Astrocyte (in vitro differentiated cells and primary cell): ENCODE measurements at places on chromosomes 16 and 17. TPM values are rescaled to one million over a fixed set of nuclear protein-coding genes. Genes with fewer than 3 reads are reported as not detected.

ARHGDIG gene
- total RNA-seq: 3.3 and 5.0 TPM in 2 replicates

PLEKHM1 gene
- 32.5 and 41.9 TPM in 2 replicates for total RNA-seq

CES5A gene
- not detected in 2 replicates for total RNA-seq

KRTAP9-8 gene
- total RNA-seq: not detected in 2 replicates

MGAT5B gene
- 5.1 and 6.3 TPM in 2 replicates for total RNA-seq

DNA sequence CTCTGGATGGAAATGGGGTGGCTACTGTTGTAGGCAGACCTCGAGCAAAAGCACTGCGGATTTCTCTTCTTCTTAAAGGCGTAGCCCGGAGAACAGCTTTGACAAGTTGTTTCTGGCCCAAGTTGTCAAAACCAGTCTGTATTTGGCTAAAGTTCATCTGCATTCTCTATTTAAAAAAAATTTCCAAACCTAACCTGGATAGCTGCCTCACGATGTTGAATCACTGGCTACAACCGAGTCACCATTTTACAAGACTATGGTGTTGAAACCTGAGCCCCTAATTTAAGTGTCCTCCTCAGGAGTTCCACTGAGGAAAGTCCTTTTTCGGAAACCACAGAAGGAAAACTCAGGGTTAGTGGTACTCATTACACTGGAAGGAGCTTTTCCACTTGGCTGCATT, 1.5 kb downstream of the SLC16A6 start:
- no peak overlapping the region for H3K27ac ChIP-seq
- DNase-seq: no peak
- H3K4me1 ChIP-seq: peaks cover 6% of the 10 kb centered on the region

DNA sequence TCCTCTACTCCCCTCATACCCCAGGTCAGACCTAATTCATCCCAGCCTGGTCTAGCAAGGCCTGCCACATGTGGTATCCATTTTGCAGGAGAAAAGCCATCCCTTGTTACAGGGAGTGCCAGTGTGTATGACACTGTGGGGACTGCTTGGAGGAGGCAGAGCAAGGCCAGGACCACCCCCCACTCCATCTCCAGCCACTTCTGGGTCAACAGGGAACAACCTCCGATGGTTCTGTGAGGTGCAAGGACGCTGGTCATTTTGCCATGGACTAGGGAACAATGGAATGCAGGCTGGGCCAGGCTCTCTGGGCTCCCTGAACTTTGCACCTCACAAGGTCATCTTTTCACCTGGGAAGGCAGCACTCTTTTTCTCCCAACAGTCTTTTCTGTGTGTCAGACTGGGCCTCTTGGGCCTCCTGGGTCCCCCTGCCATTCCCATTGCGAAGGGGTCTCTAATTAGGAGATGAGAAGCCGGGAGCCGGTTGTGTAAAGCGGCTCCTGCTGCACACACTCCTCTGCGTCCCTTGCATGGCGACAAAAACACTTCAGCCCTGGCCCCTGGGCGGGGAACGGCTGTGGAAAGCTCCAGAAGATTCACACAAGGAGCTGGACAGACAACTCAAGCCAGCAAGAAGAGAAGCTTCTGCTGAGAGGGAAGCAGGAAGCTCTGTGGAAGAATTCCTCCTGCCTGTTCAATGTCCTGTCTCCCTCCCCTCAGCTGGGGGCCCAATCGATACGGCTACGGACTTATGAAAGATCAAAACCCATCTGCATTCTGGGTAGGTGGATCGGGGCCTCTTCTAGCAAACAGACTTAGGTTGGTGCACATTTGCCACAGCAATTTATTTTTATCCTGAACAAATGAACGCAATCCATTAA, 38.5 kb upstream of the MTSS2 start:
- H3K4me1 ChIP-seq: no peaks in the 10 kb centered on the region
- no peak for DNase-seq
- H3K4me3 ChIP-seq: no peak overlapping the region
- no peaks in the 10 kb centered on the region for H3K36me3 ChIP-seq
- H3K27me3 ChIP-seq: no peaks in the 10 kb centered on the region

GRCh38 chr16:22932032-22932771, 118.2 kb downstream of the HS3ST2 start:
- no peaks in the 10 kb centered on the region for H3K4me1 ChIP-seq
- no peak for DNase-seq
- H3K27me3 ChIP-seq: no peaks in the 10 kb centered on the region
- no peak overlapping the region for H3K27ac ChIP-seq
- no peaks in the 10 kb centered on the region for H3K36me3 ChIP-seq
- H3K4me3 ChIP-seq: no peak overlapping the region

GRCh38 chr16:2063861-2064260, 16.1 kb downstream of the TSC2 start:
- H3K36me3 ChIP-seq: peaks cover 13% of the 10 kb centered on the region
- no peak overlapping the region for H3K27ac ChIP-seq
- H3K4me1 ChIP-seq: no peaks in the 10 kb centered on the region
- no peaks in the 10 kb centered on the region for H3K27me3 ChIP-seq
- no peak for DNase-seq
- H3K4me3 ChIP-seq: no peak overlapping the region

- no peaks in the 10 kb centered on the region for H3K36me3 ChIP-seq
- DNase-seq: no peak
- H3K27me3 ChIP-seq: no peaks in the 10 kb centered on the region
- H3K27ac ChIP-seq: peak overlapping the region; percentile 15
- no peak overlapping the region for H3K4me3 ChIP-seq
Measured at GRCh38 chr16:81633680-81634379, 145.3 kb upstream of the PLCG2 start.

GRCh38 chr17:80953471-80954315, 37.9 kb upstream of the CHMP6 start:
- no peaks in the 10 kb centered on the region for H3K36me3 ChIP-seq
- no peaks in the 10 kb centered on the region for H3K27me3 ChIP-seq
- no peak overlapping the region for H3K27ac ChIP-seq
- H3K4me1 ChIP-seq: no peaks in the 10 kb centered on the region
- no peak overlapping the region for H3K4me3 ChIP-seq

DNA sequence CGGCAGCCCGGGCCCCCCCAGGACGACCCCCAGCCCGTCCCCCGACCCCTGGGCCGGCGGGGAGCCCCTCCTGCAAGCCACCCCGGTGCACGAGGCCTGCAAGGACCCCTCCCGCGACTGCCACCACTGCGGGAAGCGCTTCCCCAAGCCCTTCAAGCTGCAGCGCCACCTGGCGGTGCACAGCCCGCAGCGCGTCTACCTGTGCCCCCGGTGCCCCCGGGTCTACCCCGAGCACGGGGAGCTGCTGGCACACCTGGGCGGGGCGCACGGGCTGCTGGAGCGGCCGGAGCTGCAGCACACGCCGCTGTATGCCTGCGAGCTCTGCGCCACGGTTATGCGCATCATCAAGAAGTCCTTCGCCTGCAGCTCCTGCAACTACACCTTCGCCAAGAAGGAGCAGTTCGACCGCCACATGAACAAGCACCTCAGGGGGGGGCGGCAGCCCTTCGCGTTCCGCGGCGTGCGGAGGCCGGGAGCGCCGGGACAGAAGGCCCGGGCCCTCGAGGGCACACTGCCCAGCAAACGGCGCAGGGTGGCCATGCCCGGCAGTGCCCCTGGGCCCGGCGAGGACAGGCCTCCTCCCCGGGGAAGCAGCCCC, 15.6 kb upstream of the ZFPM1 start:
- H3K27ac ChIP-seq: no peak overlapping the region
- no peak for DNase-seq
- no peaks in the 10 kb centered on the region for H3K4me1 ChIP-seq
- no peak overlapping the region for H3K4me3 ChIP-seq
- no peaks in the 10 kb centered on the region for H3K27me3 ChIP-seq

DNA sequence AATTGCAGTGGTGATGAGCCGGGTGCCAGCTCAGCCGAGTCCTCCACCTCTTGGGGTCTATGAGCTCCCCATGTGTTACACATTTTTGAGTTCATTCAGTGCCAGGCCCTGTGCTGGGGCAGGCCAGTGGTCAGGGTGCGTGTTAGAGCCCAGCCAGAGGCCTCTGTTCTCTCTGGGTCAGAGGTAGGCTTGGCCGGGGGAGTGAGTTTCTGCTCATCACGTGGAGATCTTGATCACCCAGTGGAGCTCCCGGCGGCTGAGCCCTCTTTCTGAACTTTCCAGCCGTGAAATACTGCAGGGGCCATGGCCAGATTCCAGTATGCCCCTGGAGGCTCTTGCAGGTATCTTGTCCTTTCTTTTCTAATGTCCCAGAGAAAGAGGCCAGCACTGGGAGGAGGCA, 93.0 kb downstream of the RAP1GAP2 start:
- H3K27me3 ChIP-seq: no peaks in the 10 kb centered on the region
- no peaks in the 10 kb centered on the region for H3K36me3 ChIP-seq
- peaks cover 5% of the 10 kb centered on the region for H3K4me1 ChIP-seq
- H3K27ac ChIP-seq: no peak overlapping the region
